ENCODE measurements at places on chromosomes 4 and X.

DNA sequence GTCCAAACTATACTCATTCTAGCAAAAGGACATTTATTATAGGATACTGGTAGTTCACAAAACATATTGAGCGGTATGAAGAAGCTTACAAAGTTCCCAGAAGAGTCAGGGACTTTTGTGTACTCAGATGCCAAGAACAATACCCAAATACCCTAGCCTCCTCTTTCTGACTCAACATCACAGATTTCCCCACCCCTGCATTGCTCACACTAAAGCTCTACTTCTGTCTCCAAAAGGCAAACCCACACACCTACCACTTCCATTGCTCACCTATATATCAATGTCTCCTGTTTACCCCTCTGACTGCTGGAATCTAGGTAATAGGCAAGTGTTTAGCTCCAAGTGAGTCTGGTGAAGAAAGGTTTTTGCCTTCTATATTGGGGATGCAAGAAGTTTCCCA is 100.7 kb upstream of the HCCS start:
- DNase-seq = no peak

- DNase-seq = no peak
Measured at GRCh38 chrX:106436691-106437090, 175.1 kb upstream of the RADX start.

DNA sequence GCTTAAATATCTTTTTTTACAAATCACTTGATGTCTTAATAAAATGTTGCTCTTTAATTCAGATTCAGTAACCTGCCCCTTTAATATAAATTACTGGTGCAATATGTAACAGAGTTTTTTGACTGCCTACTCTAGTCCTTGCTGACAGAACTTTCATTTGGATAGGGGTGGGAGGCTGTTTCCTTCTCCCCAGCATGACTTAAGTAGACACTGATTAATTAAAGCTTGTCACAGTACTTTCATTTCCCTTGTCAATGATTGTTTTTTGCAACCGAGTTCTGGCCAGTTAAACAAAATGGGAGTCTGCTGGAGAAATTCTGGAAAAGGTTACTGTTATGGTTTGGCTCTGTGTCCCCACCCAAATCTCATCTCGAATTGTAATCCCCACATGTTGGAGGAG is 37.3 kb upstream of the BBS12 start:
- DNase-seq = no peak

DNA sequence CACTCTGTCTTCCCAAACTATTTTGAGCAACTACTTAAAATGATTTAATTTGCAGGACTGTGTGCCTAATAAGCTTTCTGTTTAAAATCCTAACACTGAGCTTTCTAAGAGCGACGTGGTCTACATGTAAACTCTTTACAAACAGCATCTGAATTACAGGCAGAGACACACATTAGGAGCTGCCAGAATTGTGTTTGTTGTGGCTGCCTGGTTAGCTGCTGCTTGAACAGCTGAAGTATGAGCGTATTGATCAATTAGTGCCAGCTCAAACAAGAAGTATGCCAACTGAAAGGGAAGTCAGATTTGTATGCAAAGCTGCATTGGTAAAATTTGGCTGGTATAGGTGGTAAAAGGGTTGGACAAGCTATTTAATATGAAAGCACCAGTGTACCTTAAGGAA is 384.4 kb downstream of the PCDH7 start:
- no peak for DNase-seq

DNA sequence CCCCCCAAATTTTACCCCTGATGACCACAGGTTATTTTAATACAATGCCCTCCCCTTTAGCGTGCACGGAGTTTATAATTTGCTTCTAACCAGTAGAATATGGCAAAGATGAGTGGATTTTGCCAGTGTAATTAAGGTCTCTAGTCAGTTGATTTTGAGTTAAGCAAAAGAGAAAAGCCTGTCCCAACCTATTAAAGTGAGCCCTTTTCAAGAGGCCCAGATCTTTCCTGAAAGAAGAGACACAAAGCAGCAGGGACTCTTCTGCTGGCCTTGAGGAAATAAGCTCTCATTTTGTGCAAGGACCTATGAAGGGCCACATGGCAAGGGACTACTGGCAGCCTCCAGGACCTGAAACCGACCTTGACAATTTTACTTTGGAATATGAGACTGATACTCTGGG is 61.9 kb upstream of the GABRG1 start:
- DNase-seq = no peak

DNA sequence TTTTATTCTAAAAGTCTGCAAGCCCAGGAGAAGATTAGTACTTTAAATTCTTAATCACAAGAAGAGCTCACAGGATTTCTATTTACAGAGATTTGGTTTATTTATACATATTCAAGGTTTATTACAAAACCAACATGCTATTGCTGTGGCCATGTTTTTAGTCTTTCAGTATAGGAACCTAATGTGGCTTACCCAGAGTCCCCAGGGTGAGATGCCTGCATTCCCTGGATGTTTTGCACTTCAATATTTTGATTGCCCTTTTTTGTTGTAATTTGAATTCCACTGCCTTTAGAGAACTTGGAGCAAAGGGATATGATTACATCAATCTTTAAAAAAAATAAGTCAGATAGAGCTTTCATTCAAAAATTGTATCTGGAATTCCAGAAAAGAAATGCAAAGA is 146.0 kb upstream of the FRMPD4 start:
- no peak for DNase-seq

GRCh38 chrX:40099055-40099958 is 1.5 kb upstream of the BCOR start:
- no peak for DNase-seq

DNA sequence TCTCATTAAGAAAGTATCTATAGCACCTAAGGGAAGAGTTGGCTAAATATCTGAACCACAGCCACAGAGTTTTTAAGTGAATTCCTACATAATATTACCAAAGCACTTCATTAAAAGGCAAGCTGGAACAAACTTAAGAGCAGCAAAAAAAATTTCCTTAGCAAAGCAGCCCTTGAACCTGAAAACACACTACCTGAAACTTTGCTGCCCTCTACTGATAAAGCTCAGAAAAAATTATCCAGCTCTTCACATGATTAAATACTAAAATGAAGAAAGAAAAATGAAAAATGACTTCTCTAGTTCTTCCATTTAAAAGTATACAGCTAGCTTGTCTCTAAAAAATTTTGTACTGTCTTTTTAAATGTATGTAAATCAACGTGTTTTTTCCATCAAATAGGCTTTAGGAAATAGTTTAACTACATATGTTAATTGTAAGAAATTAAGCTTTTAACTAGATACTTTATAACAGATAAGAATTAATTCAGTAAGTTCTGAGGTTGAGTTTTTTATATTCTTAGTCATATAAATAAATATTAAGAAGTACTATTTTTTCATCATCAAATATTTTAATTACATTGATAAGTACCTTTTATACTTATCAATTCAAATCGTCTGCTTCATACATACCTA is 156.1 kb downstream of the STPG2 start:
- DNase-seq = no peak

- DNase-seq = no peak
Measured at GRCh38 chrX:54495814-54496516, at the start of gene FGD1. FGD1 (minus strand) TSS chrX:54496234; CDS start chrX:54495432, 802 bp downstream.

DNA sequence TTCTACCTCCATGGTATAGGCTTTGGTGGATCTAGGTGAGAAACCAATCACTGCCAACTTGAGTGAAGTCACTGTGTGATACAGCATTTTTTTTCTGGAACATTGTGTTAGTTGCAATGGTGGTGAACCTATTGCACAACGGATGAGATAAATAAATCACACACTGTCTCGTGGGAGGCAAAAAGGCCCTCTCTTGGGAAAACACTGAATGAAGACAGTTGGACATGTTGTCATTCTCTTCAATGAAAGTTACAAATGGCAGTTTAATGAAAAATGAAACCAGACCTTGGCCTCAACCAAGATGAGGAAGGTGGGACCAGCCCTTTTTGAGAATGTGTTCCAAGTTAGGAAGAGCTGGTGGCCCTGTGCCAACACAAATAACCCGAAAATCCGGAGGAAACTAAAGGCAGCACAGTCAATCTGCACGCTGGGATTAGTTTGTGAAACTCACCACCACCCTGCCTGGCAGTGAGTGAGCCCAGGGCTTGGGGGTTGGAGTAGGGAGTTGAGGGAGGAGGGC is 5.4 kb upstream of the ADGRG2 start:
- no peak for DNase-seq

Data from smooth muscle cell of the brain vasculature (primary cell).